ENCODE measurements at places on chromosomes 16 and 17.
A peak's percentile ranks its signal among the peaks of the same experiment; 100 is the strongest.

GRCh38 chr17:80252871-80253270 is 7.8 kb upstream of the RNF213 start:
- peak; percentile 92 for DNase-seq

DNA sequence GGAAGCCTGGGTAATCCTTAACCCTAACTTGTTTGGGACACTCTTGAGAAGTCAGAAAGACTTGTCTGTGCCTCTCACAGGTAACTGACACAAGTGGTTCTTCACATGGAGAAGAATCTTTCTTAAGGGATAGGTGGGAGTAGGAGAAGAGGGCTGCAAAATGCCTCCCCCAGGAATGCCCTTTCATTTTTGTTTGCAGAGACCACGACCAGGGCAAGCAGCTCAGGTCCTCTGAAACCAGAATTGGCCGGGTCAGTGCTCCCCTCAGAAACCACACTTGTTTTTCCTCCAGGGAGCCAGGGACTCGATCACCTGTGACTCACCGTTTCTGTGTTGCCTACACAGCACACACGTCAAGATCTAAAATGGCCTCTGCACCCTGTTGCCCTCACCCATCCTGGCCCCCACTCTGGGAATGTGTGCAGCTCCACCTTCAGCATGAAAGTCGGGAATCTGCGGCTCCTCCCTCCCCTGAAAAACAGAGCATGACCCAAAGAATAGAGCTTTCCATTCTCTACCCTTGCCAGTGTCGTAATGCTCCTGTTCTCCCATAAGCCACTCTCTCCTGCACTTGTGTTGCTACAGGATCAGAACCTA is 36.1 kb downstream of the HNF1B start:
- DNase-seq = no peak

GRCh38 chr17:63998050-63998720 is at the start of gene PRR29:
Gene PRR29 (plus strand): TSS chr17:63998351. CDS start chr17:63998365, 14 bp downstream.
- DNase-seq = peak; percentile 78

GRCh38 chr17:41793784-41794539 is 7.5 kb upstream of the JUP start:
- no peak for DNase-seq

GRCh38 chr17:43832168-43832975 is 574 bp downstream of the MPP3 start:
- DNase-seq = no peak

- DNase-seq = no peak
Measured at GRCh38 chr17:50123649-50124349, 6.2 kb downstream of the SAMD14 start.

DNA sequence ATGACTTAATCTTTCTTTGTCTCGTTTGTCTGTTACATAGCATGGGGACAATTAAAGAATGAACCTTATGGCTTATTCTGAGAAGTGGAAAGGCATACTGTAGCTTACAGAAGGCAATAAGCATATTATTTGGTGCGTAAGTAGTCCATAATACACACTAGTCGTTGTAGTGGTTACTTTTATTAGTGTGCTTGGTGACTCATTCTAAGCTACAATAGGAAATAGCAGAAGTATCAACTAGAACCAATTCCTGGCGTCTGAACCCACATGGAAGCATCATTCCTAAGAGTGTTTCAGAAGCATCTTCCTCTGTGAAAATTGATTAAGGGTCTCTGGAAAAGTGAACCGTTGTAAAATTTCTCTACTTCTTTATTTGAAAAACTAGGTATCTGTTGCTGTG is 777.8 kb upstream of the EEF2KMT start:
- no peak for DNase-seq

GRCh38 chr16:1871974-1872635 is at the start of gene MEIOB:
Gene MEIOB (minus strand): TSS chr16:1872164. CDS start chr16:1868175, 3,989 bp downstream.
- peak; percentile 36 for DNase-seq

DNA sequence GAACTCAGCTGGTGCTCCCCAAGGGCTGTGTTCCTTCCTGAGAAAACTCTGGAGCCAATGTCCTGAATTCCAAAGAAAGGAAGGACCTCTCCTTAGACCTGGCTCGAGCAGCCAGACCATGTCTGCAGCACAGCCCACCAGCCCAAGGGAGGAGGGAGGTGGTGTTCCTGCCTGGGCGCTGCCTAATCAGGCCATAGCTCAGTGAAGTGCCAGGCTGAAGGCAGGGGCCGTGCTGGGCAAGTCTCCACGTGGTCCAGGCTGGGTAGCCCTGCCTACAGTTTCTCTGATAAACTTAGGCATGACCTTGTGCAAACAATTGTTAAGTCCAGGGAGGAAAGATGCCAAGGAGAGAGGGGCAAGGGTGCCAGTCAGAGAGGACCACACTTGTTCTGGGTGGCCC is 76.8 kb downstream of the MPRIP start:
- no peak for DNase-seq

DNA sequence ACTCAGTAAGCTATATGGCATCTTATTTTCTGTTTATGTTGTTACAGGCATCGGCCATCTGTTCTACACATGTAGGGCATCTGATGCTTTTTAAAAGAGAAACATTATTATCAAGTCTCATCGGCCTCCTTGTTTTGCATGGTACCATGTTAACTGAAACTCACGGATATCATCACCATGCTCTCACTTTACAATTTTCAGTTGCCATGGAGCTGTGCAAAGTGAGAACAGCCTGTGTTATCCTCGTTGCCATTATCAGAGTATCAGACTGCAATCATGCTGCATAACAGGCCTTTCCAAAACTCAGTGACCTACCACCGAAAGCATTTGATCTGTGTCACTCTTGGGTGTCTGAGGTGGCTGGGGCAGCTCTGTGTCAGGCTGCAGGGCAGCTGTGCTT is 110.3 kb downstream of the C17orf67 start:
- no peak for DNase-seq

- no peak for DNase-seq
Measured at GRCh38 chr16:19108409-19109287, 5.1 kb upstream of the ITPRIPL2 start.

DNA sequence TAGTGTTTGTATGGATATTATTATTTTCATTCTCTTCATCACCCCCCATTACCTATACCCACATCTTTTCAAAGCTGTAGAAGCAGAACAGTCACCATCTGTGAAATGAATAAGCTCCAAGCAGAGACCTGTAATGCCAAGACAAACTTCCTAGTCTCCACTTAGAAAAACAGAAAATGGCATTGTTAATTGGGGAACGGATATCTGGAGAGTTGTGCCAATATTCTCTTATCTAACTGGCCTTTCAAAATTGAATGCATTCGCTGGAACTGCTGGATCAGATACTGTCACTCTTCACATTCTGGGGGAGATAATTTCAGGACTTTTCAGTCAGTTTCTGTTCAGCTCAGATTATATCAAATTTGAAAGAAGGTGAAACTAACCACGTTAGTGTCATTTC is 464.4 kb upstream of the GOT2 start:
- no peak for DNase-seq
